Liver (tissue), 10 donors: ENCODE measurements at places on chromosomes 5 and 9. TPM values are rescaled to one million over a fixed set of nuclear protein-coding genes. Genes with fewer than 3 reads are reported as not detected.

The DTWD2 gene
- total RNA-seq: 5.6 TPM

The INSYN2B gene
- total RNA-seq: 0.33 TPM

DNA sequence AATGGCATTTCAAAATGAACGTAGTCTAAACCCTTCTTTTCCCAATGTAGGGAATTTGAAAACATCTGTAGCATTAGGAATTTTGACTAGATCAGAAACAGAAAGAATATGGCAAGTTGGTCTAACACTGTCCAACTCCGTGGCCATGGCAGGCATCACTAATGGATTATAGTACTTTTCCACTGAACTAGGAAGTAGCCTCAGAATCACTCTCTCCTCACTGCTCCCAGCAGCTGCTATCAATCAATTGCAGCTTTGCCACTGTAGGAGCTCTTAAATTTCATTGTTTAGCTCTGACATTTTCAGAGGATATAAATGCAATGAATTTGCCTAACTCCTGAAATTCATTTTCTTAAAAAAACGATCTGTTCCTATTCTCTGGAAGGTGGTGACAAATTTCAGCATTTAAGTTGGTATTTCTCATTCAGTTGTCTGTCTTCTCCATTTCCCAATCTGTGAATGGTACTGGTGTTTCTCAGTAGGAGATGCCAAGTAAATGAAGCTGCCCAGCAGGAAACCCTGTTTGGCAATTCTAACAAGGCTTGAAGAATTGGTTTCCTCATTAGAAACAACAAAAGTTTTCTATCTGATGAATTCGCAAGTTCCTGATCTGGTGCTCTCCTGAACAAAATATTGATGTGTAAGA, 64.7 kb downstream of the TLR4 start:
- DNase-seq: no peak

- peak; percentile 71 for DNase-seq
Observed at GRCh38 chr9:99105152-99106043, 485 bp downstream of the TGFBR1 start.

- DNase-seq: no peak
Observed at GRCh38 chr9:86990290-86990689, 43.0 kb upstream of the GAS1 start.

DNA sequence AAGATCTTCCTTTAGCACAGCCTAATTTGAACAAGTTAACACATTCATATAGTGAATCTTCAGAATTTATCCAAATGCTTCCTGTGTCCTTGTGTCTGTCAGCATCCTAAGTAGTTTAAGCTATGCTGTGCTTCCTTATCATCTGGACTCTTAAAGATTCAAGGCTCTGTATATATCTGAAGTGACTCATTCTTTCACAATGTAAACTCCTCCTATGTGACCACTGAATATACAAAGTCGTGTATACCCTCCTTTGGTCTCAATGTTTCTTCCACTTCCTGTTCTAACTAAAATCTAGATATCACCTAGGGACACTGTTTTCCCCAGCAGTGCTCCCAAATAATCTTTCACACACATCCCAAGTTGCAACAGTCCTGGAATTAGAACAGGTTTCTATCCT, 935.7 kb upstream of the NUDT12 start:
- DNase-seq: no peak

GRCh38 chr5:175508896-175509295, 30.5 kb downstream of the SFXN1 start:
- DNase-seq: no peak

DNA sequence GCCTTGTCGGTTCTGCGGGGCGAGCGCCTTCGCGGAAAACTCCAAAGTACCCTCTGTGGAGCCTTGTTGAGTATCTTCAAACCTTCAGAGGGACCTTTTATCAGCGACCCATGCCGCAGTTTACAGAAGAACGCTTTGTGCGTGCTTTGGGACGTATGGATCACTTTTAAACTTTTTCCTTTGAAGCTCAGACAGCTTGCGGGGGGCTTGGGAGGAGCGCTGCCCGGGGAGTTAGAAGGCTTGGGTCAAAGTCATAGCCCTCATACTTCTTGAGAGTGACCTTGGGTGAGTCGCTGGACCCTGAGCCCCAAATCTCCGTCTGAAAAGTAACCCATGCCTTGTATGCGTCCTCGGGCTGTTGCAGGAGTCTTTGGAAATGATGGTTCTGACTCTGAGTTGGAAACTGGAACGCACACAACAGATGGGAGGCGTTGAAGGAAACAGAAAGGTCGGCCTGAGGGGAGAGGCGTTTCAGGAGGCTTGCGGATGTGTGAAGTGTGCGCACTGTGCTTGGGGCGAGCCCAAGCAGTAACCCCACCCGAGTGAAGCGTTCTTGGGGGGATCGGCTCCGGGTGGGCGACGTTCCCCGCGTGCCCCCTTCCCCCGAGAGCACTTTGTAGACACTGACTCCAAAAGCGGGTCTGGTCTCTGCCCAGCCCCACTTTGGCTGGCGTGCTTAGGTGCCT, 661 bp upstream of the SLC25A51 start:
- peak; percentile 55 for DNase-seq

GRCh38 chr5:6286404-6286803, 91.9 kb downstream of the MED10 start:
- DNase-seq: no peak
